ENCODE measurements at places on chromosomes 7 and 10. TPM values are rescaled to one million over a fixed set of nuclear protein-coding genes. Genes with fewer than 3 reads are reported as not detected.
A peak's percentile ranks its signal among the peaks of the same experiment; 100 is the strongest.

DNA sequence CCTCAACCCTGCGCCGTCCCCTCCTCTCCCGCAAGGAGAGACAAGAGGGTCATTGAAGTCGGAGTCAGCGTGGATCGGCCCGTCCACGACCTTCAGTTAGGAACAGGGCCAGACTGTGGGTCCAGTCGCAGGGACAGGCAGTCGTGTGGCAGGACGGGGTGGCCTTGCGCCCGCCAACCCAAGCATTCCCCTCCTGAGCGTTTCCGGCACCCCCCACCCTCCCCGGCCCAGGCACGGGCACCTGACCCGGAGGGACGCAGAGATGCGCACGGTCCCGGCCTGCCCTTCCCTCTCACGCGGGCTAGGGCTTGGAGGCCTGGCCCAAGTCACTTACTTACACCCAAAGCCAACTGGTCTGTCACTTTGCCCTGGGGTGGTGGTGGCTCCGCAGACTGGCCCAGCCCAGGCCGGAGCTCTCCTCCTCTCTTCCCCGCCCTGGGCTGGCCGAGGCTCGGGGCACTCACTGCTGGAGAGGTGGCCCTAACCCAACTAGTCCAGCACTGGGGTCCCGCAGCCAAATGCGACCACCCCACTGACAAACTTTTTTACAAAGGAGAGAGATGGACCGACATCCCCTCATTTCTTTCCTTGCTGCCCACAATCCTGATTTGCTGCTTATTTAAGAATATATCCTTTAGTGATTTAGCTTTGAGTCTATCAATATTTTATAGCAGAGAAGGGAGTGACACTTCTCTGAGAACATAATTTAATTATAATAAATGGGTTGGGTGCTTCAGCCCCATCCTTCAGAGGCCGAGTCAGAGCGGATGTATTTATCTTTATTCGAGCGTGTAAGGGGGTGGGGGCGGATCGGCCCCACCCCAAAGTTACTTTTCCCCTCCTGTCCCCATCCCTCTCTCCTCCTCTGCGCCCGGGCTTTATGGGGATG lies 1.2 kb upstream of the UNCX start:
- H3K4me1 ChIP-seq = no peaks in the 10 kb centered on the region
- no peak overlapping the region for H3K4me3 ChIP-seq
- DNase-seq = no peak
- H3K36me3 ChIP-seq = no peaks in the 10 kb centered on the region

WDR86 gene
- 10.4 TPM for polyA plus RNA-seq

GRCh38 chr7:135207406-135208101 lies 3.8 kb downstream of the WDR91 start:
- DNase-seq = no peak
- H3K27me3 ChIP-seq = no peaks in the 10 kb centered on the region
- H3K36me3 ChIP-seq = peaks cover 14% of the 10 kb centered on the region
- no peak overlapping the region for H3K27ac ChIP-seq

GRCh38 chr10:104120903-104121484 lies 977 bp upstream of the SFR1 start:
- peak; percentile 92 for DNase-seq
- peak overlapping the region; percentile 100 for H3K27ac ChIP-seq
- H3K36me3 ChIP-seq = no peaks in the 10 kb centered on the region
- H3K27me3 ChIP-seq = no peaks in the 10 kb centered on the region

DNA sequence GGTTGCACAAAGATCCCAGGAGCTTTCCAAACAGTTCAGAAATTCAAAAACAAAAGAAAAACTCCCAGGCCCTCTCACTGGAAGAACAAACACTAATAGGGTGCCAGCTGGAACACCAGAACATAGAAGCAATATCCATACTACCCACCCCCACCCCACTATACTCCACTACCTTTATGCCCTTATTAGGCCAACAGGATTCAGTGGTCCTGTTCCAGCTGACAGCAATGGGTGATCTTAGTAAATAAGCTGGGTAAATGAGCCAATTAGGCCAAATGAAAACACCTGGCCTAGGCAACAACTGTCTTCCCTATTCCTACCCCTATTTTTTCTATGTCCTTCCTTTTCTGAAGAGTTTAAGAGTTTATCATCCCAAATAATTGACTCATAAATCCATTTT lies 11.7 kb downstream of the NOC3L start:
- no peaks in the 10 kb centered on the region for H3K27me3 ChIP-seq
- peaks cover 18% of the 10 kb centered on the region for H3K36me3 ChIP-seq
- no peak for DNase-seq
- H3K27ac ChIP-seq = no peak overlapping the region
- no peak overlapping the region for H3K4me3 ChIP-seq

- H3K36me3 ChIP-seq = no peaks in the 10 kb centered on the region
- no peak overlapping the region for H3K4me3 ChIP-seq
- H3K4me1 ChIP-seq = no peaks in the 10 kb centered on the region
- H3K27ac ChIP-seq = no peak overlapping the region
These were observed 191.3 kb upstream of the GALNT17 start for GRCh38 chr7:70940597-70940996.

EIF5AL1 gene
- polyA plus RNA-seq = 0.16 TPM

DNA sequence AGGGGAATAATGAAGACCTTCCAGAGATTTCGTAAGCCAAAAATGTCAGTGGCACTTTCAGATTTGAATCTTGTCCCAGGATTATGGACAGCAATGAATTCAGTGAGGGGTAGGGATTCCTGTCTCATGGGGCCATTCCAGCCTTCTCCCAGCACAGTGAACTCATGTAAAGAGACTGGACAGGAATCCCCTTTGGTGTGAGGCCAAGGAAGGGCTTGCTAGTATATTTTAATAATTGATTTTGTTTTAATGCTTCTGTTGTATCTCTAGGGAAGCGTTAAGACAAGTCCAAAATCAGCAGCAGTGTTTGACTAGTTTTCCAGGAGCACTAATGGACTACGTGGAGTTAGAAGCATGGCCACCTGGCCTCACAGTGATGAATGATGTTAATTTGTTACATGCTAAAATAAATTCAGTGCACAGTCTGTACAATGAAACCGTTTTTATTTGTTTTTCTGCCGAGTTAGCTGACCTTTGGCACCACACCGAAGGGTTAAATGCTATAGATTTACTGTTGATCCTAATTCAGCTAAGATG lies 214.0 kb upstream of the DKK1 start:
- H3K27ac ChIP-seq = no peak overlapping the region
- H3K36me3 ChIP-seq = no peaks in the 10 kb centered on the region
- no peaks in the 10 kb centered on the region for H3K27me3 ChIP-seq
- no peak overlapping the region for H3K4me3 ChIP-seq
- no peaks in the 10 kb centered on the region for H3K4me1 ChIP-seq
- DNase-seq = no peak

KCNIP2 gene
- polyA plus RNA-seq = not detected

DNA sequence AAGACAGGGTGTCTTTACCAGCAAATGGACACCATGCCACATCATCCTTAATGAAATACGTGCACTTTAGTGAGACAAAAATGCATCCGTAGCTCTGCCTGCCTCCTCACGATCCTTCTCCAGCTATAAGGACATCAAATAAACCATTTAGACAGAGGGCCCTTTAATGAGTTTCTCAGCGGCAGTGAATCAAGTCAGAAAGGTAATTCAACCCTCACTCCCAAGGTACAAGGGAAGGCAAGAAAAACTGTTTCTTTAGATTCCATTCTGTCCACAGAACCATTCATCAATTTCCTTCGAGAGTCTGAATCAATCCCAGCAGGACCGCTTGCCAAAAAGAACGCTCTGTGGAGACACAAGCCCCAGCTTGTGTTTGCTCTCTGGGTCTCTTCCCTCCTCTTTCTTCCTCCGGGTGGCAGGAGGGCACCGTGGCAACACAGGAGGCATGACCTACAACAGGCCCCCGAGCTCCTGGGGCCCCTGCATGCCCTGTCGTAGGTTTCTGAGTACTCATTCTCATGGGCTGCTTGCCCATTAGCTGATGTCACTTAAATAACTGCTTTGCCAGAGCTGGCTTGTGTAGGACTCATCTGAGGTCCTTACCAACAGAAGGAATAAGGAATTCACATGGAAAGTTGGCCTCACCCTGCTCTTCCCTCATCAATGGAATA lies 297.8 kb upstream of the PRKCQ start:
- no peak for DNase-seq
- peaks cover 3% of the 10 kb centered on the region for H3K27me3 ChIP-seq
- H3K36me3 ChIP-seq = no peaks in the 10 kb centered on the region
- no peak overlapping the region for H3K4me3 ChIP-seq
- no peak overlapping the region for H3K27ac ChIP-seq

PNLIPRP3 gene
- not detected for polyA plus RNA-seq

ZFAND2A gene
- 45.6 TPM for polyA plus RNA-seq

DNA sequence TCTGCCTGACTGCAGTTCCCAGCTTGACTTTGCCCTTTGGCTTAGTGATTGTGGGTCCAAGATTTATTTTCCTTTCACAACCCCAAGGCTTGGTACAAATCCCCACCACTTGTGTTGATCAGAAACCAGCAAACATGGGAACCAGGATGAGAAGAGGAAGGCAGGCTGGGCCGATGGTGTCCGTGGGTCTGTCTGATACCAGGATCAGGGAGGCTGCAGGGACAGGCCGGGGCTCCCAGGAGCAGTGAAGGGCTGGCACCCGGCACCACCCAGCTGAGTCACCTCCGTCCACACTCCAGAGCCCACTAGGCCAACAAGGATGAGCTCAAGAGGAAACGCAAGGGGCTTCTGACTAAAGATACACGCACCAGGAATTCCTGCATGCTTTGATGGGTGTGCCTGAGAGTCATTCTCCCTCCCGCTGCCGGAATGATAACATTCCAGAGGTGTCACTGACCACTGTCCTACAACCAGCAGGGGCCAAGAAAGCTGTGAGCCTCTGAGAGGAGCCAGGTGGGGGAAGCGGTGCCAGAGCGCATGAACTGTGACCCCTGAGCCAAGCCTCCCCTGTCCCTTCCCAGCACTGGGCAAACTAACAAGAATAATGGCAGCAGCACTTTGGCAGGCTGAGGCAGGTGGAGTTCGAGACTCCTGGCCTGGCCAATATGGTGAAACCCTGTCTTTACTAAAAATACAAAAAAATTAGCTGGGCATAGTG lies 29.2 kb upstream of the PROSER2 start:
- no peak overlapping the region for H3K27ac ChIP-seq
- H3K4me1 ChIP-seq = no peaks in the 10 kb centered on the region
- no peak for DNase-seq
- H3K27me3 ChIP-seq = no peaks in the 10 kb centered on the region
- no peak overlapping the region for H3K4me3 ChIP-seq

CHCHD1 gene
- polyA plus RNA-seq = 52.6 TPM

- no peaks in the 10 kb centered on the region for H3K27me3 ChIP-seq
- H3K36me3 ChIP-seq = no peaks in the 10 kb centered on the region
- no peaks in the 10 kb centered on the region for H3K4me1 ChIP-seq
- no peak for DNase-seq
- H3K27ac ChIP-seq = no peak overlapping the region
These were observed 406.0 kb downstream of the PHF14 start for GRCh38 chr7:11379641-11380040.

DNA sequence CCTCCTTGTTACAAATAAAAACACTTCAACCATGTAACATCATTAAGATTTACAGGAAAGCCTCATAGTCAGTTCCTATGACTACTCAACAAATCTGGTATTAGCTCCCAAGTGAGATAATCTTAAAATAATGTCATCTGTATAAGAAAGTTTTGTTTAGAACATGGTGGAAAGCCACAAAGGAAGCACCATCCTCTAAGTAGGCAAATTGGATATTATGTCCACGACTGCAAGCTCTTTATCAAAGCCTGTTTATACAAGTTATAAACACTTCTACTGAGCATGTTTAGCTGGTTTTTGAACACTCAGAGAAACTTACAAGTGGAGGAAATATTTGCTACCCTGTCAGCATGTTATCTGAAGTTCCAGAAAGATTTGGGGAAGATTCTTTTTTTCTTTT lies 349.8 kb downstream of the ARL4A start:
- H3K4me1 ChIP-seq = no peaks in the 10 kb centered on the region
- H3K36me3 ChIP-seq = no peaks in the 10 kb centered on the region
- H3K27ac ChIP-seq = no peak overlapping the region

- no peak for DNase-seq
- no peaks in the 10 kb centered on the region for H3K36me3 ChIP-seq
These were observed 212.2 kb downstream of the FAM107B start for GRCh38 chr10:14562218-14563075.

DHX32 gene
- 8.4 TPM for polyA plus RNA-seq

DNA sequence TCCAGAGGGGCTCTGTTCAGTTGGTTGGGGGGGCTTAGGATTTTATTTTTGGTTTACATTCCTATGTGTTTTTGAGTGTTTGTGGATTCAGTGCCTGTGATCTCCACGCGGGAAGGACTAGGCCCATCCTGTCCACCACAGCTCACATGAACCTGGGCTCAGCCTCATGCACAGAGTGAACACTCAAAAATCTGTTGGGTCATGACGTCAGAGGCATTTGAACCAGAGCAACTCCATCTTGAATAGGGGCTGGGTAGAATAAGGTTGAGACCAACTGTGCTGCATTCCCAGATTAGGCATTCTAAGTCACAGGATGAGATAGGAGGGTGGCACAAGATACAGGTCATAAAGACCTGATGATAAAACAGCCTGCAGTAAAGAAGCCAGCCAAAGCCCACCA lies 133.3 kb downstream of the RAMP3 start:
- H3K27ac ChIP-seq = no peak overlapping the region
- H3K36me3 ChIP-seq = no peaks in the 10 kb centered on the region
- H3K4me1 ChIP-seq = no peaks in the 10 kb centered on the region
- DNase-seq = no peak
- peaks cover 3% of the 10 kb centered on the region for H3K27me3 ChIP-seq

GRCh38 chr7:34973400-34973760 lies 63.9 kb downstream of the DPY19L1 start:
- no peaks in the 10 kb centered on the region for H3K27me3 ChIP-seq
- DNase-seq = no peak
- H3K4me1 ChIP-seq = no peaks in the 10 kb centered on the region
- H3K36me3 ChIP-seq = no peaks in the 10 kb centered on the region
- no peak overlapping the region for H3K4me3 ChIP-seq

GRCh38 chr7:11175887-11176286 lies 202.2 kb downstream of the PHF14 start:
- no peak for DNase-seq
- H3K36me3 ChIP-seq = no peaks in the 10 kb centered on the region
- no peak overlapping the region for H3K27ac ChIP-seq

DNA sequence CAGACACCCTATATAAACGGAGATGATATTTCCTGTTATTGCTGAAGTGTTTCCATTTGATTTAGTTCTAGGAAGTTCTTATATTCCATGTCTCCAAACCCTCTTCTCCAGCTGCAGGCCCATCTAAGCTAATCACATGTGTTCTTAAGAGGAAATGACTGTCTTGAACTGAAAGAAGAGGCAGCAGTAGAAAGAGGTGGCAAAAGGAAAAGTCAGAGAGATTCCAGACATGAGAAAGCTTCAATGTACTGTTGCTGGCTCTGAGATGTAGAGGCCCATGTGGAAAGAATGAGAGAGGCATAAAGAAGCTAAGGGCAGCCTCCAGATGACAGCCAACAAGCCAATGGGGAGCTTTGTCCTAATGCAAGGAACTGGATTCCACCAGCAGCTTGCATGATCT lies 287.2 kb downstream of the GFRA1 start:
- H3K4me1 ChIP-seq = no peaks in the 10 kb centered on the region
- H3K4me3 ChIP-seq = no peak overlapping the region
- no peaks in the 10 kb centered on the region for H3K27me3 ChIP-seq
- no peak overlapping the region for H3K27ac ChIP-seq
- no peak for DNase-seq

All from CD8-positive, alpha-beta memory T cell (primary cell).